ENCODE measurements at places on chromosomes 6 and 20.

GRCh38 chr20:16552015-16552414, 21.2 kb downstream of the KIF16B start:
- DNase-seq: no peak

DNA sequence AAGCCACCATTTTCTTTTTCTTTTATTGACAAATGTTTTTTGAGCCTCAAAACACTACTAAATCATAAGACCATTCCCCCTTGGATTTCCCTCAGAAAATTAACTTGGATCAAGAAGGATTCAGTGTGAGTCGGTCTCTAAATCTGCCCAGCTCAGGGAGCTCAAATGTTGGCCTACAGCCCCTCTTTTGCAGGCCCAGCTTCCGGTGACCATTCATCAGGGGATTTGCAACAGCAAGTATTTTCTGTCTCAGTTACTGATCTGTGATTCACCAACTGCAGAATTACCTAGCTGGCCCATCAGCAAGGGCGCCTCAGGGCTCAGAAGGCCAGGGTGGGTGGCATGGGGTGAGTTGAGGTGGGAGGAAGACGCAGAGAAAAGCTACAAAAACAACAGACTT, 318.1 kb downstream of the CDC5L start:
- no peak for DNase-seq

DNA sequence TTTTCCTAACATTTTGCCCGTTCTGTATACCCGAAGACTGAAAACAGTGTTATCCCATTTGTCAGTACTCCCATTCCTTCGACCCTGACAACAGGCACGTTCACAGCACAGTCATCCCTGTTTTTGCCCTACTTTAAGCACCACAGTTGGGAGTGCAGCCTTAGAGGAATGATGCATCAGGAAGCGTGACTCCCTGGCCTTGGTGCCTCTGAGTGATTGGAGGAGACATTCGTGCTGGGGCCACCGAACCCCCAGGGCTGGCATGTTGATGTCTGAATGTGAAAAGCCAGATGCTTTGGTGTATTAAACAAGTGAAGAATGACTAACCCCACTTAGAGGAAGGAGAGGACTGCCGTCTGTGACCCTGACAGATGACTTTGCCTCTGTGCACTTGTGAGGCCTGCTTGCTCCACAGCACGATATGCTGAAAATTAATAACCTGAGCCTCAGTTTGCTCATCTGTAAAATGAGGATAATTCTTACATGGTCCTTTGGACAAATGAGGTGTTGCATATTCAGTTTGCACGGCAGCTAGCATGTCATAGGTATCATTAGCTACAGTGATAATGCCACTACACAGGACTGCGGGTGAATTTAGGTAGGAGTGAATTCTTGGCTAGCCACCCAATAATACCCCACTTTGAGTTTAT, 36.0 kb downstream of the STK35 start:
- no peak for DNase-seq

DNA sequence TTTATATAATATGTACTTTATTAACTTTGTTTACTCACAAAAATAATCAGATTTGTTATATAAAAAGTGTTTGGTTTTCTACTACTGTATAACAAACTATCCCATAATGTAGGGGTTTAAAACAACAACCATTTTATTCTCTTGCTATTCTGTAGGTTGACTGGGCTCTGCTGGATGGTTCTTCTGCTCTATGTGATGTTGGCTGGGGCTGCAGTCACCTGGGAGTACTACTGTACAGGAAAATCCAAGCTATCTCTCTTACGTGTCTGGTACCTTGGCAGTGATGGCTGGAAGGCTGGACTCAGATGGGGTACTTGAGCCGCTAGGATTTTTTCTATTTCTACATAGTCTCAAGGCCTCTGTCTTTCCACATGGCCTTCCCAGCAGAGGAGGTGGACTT, 44.0 kb upstream of the UBR2 start:
- no peak for DNase-seq

GRCh38 chr20:50234288-50234687, 43.7 kb downstream of the CEBPB start:
- DNase-seq: no peak

DNA sequence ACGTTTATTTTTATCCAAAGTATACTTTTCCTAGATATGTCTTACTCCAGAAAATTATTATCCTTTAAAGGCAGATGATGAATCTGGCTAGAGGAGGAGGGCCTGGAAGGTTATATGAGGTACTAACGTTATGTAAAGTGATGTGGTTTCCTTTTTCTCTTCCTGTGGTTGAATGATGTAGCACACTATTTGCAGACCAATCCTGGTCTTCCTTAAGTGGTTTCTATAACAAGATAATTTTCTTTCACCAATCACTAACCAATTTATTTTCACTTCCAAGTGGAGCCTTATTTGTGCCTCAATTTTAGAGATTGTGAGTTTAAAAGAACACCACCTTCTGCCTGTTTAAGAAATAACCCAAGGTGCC, 154.6 kb upstream of the SOX4 start:
- no peak for DNase-seq

DNA sequence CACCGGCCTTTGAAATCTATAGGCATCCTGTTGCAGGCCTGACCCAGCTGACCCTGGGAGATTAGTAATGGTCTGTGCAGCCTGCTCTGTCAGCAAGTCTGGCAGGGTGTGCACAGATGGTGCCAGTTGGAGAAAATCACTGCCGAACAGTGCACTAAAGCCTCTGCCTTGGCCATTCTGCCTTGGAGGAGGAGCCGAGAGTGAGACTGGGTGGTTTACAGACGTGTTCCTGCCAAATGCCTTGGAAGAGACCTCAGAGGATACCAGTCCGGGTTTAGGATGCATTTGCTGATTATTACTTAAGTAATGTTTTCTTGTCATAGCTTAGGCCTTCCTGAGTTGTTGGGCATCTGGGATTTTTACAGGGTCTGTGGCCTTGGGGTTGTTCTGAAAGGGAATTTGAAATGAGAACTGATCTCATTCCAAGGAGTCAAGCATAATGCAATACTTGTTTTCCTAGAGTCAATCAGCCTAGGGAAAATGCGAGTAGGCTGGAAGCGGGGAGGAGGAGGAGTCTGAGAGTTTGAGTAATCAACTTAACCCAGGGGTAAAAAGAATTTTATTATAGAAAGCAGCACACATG, 292.1 kb downstream of the SOX4 start:
- DNase-seq: no peak

- no peak for DNase-seq
Observed at GRCh38 chr6:93087606-93088005, 331.8 kb downstream of the EPHA7 start.

- no peak for DNase-seq
Observed at GRCh38 chr6:78810146-78810545, 57.2 kb upstream of the IRAK1BP1 start.

- DNase-seq: no peak
Observed at GRCh38 chr6:111864138-111865048, 8.9 kb downstream of the FYN start.

DNA sequence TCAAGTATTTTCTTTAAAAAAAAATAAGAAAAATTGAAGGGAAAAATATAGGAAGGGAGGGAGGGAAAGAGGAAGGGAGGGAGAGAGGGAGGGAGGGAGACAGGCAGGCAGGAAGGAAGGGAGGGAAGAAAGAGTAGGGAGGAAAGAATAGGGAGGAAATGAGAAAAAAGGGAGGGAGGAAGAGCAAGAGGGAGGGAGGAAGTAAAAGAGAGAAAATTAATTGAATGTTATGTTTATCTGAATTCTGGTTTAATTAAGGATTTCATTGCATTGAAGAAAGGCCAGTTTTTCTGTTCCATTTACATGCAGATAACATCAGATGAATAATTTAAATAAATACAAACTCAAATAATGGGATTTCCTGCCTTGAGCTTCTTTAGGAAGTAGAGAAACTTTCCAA, 47.8 kb downstream of the TENT5A start:
- DNase-seq: no peak

- DNase-seq: peak; percentile 94
Observed at GRCh38 chr20:18001131-18001921, 32.5 kb downstream of the MGME1 start.

DNA sequence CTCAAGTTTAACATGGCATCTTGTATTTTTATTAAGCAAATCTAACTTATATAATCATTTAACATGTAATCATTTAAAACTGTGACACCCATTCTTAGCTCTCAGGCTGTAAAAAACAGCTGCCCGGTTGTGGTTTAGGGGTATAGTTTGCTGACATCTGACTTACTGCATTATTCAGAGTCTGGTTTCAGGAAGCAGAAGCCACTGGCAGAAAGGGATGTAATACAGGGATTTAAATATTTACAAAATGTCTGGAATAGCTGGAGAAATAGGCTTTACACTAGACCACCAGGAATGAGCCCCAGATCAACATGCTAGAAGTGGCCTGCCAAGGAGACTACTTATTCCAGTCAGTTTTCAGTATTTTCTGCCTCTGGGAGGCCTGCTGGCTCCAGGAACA, 421.1 kb downstream of the CD109 start:
- no peak for DNase-seq

DNA sequence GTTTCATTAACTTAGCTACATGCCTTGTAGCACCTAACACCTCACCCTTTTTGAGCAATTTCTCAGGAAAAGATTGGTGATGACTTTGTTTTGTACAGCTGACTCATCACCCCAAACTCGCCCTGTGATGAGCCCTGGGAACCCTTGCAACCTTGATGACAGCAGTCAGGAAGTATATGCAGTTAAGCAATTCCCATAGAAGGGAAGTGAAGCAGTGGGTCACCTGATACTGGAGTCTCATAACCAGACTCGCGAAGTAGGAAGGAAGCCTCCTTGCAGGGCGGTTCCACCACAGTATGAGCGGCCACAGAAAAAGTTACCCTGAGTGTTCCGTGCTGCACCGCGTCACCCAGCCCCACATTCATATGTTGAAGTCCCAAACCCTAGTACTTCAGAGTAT, 82.0 kb upstream of the EDN1 start:
- DNase-seq: no peak

All from esophagus muscularis mucosa (tissue), 4 donors.